Activated CD4-positive, alpha-beta memory T cell treated with anti-CD3 and anti-CD28 coated beads for 36 hours (primary cell): ENCODE measurements at places on chromosomes 11 and 22. TPM values are rescaled to one million over a fixed set of nuclear protein-coding genes. Genes with fewer than 3 reads are reported as not detected.

FXYD6 gene
- total RNA-seq, result 0.26 TPM

APOL5 gene
- not detected for total RNA-seq

MMP27 gene
- total RNA-seq, result not detected

OR2AT4 gene
- not detected for total RNA-seq

JHY gene
- total RNA-seq, result 1.7 TPM

MN1 gene
- total RNA-seq, result 0.07 TPM

DNA sequence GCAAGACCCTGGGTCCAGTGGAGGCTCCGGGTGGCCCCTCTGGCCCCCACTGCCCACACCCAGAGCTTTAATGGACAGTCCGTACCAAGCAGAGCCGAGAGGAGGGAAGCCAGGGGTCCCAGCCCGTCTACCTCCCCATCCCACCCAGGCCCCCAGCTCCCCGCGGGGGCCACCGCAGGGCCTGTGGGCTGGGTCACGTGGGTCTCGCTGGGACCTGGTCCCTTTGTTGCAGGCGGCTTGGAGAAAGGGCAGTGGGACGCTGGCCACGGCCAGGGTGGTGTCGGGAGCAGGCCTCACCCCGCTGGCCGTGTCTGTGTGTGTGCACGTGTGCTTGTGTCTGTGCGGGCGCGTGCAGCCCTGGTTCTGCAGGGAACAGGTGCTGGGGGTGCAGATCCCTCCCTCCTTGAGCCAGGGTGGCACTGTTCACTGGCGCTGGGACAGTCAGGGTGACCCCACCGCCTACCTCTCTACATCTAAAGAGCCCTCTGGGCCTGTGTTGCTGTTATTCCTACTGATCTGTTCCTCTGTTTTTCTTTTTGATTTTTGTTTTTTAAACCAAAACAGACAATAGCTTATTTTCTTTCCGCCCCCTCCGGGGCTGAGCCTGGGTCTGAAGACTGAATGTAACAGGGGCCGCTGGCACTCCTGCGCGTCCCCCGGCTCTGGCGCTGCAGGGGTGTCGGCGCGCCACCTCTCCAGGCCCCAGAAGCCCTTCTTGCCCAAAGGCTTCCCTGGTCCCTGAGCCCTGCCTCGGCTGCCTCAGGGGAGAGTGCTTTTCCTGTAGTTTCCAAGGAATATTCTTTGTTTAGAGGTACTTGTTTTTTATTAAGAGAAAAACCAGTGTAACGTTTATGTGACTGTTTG is 20.1 kb upstream of the TMEM191C start:
- no peak for DNase-seq

GRCh38 chr11:62419314-62419929 is 589 bp downstream of the SCGB1A1 start:
- DNase-seq, result no peak

- DNase-seq, result no peak
These were observed 87.9 kb downstream of the BCR start for GRCh38 chr22:23268139-23268712.

DNA sequence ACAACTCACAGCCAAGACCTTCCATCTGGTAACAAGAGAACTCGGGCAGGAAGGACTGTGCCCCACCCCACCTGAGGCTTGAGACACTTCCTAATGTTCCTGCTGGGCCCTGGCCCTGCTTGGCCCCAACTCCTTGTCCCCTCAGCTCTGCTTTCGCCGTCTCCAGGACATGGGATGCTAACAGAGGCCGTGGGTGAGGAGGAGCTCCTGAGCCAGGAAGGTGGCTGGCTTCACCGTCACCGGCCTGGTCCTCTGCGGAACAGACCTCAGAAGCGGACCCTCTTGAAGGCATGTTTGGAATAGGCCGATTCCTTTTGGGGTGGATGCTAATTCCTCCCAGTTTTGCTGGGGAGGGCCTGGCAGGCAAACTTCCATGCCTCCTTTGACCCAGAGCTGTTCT is 154.3 kb downstream of the CACNA1I start:
- DNase-seq, result no peak

DNA sequence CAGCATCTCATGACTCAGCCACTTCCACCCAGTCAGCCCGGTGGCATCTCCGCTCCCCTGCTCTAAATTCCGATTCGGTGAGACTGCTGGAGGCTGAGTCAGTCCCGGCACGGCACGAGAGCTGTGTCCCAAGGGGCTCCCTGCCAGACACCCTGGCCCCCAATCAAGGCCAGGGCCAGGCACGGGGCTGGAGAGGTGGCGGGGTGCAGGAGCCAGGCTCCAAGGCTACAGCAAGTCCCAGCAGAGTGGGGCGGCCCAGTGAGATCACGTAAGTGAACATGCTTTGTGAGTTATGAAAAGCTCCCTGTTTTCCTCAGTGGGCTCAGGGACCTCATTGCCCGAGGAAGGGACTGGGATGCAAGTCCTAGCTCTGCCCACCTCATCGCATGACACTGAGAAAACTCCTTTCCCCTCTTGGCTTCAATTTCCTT is 3.0 kb downstream of the C11orf68 start:
- no peak for DNase-seq

DNA sequence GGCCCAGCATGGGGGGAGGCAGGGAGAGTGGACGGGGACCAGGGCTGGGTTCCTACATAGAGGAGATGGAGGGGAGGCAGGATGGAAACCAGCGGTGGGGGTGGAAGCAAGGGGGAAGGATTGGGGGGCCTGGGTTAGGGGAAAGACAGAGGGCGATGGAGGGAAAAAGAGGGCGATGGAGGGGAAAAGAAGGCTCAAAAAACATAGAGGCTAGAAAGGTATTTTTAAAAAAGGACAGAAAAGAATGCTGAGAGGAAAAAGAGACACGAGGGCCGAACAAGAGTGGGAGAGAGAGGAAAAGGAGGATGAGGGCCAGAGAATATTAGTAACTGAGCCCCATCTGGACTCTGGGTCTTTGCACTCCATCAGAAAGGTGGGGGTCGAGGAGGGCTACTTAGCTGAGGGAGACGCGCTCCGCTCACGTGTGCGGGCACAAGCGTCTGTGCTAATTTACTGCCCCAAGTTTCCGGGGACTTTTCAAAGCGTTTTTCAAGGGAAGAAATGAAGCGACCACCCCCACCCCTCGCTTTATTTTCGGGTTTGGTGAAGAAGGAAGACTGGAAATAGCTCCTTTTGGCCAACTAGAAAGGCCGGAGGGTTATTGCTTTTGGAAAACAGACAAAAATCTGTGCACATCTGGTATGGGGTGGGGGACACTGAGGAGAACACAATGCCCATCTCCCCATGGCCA is 14.5 kb downstream of the PAX6 start:
- DNase-seq, result no peak

- no peak for DNase-seq
These were observed 322.3 kb upstream of the B3GAT1 start for GRCh38 chr11:134734141-134734845.

- no peak for DNase-seq
These were observed 941.2 kb downstream of the FAM181B start for GRCh38 chr11:81792416-81792815.

DNA sequence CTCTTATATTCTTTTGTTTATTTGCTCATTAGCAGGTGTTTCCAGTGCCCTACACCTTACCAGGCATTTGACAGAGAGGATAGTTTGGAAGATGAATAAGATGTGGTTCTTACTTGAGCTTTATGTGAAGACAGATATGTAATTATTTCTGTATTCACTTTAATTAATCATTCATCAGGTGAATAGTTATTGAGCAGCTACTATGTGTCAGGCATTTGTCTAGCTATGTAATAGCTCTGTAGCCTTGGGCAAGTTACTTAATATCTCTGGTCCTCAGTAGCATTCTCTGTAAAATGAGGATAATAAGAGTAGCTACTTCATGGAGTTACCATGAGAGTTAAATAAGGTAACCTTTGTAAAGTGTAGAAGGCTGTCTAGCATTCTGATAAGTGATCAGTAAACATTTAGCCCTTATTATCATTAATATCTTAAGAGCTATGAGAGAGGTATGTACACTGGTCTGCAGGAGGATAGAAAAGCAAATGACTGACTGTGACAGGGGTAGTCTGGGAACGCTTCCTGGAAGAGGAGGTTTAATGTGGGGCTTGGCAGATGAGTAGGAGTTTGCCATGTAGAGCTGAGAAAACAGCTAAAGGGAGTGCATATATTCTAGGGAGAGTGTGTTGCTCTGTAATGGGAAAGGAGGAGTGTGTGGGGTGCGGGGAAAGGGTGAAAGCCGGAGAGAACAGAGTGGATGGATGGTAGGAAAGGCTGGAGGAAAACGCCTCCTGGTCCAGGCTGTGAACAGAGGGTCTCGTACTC is 56.1 kb downstream of the MICAL2 start:
- DNase-seq, result no peak

- DNase-seq, result no peak
These were observed 122.4 kb downstream of the ETS1 start for GRCh38 chr11:128464878-128465450.

- DNase-seq, result no peak
These were observed 1.5 kb upstream of the IGF2 start for GRCh38 chr11:2140411-2141400.

DNA sequence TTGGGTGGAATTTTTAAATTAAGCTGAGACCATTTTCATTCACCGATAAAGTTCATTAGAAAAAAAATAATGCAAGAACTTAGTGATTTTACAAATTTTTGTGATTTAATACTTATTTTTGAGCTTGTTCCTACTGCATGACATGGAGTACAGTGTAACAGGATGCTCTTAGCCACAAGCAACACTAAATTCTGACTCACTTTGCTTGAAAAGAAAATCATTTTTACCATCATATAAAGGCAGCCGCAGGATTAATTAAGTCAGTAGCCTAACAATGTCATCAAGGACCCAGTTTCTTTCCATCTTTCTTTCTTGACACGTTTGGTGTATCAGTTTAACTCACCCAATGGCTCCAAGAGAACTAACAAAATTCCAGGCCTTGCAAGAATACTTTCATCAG is 540.3 kb upstream of the LUZP2 start:
- no peak for DNase-seq

DNA sequence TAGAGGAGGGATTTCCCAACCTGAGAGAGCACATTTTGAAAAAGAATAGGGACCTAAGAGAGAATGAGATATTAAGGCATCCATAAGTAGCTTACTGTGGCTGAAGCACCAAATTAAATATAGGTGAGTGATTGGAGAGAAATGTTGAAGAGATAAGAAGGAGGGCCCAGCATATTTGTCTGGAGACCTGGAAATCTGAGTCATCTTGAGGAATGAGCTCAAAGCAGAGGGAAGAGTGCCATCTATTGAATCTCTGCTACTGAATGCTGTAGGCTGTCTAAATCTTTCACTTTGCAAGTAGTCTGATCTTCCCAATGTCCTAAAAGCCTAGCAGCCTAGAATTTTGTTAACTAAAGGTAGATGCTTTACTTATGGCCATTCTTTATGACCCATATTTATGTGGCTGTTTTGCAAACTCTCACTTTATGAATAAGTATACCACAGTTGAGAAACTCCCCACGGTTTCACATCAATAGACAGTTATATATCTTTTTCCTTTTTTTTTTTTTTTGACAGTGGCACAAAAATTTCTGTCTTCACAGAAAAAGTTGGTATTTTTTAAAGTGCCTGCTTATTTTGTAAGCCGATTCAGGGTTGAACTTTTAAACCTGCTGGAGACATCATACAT is 2093.5 kb downstream of the LRRC4C start:
- no peak for DNase-seq

- DNase-seq, result no peak
These were observed 105.5 kb downstream of the FAT3 start for GRCh38 chr11:92330114-92330513.

- no peak for DNase-seq
These were observed 453.4 kb downstream of the NTM start for GRCh38 chr11:131823772-131824171.

DNA sequence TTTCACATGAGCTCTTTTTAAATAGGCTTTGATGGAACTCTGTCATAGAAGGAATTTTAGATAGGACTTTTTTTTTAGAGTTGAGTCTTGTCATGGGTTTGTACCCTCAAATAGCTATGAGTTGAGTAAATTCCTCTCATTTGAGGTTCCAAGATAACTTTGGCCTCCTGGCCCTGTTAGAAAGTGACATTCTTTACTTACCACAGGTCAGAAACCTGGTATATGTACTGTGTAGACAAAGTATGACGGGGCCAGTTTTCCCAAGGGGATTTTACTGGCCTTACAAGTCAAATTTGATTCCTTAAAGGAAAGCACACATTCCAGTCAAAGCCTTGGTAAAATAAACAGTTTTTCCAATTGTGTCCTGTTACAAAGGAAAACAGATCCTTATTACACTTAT is 729.3 kb upstream of the LUZP2 start:
- no peak for DNase-seq

DNA sequence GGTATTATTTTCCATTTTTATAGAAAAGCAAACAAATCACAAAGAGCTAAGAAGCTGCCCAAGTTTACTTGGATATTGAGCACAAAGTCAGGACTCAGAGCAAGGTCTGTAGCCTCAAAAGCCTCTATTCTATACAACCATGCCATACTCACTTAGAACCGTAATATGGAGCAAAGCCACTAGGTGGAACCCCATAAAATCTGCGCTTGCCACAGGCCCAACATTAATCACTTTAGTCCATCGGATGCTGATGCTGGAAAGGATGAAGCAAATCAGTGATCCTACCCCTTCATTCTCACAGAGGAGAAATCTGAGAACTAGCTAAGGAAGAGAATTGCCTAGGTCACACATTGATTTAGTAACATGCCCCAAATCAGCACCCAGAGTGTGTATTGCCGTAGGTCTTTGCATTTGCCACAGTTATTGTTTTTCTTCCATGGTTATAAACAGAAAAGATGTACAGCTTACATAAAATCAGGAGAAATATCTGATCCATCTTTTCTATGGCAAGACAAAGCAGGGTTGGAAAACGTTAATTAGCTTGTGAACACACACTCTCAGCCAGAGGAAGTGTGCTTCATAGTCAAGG is 56.7 kb upstream of the RAB38 start:
- DNase-seq, result peak; percentile 13

GRCh38 chr11:117959438-117960149 is 26.6 kb upstream of the IL10RA start:
- no peak for DNase-seq

DNA sequence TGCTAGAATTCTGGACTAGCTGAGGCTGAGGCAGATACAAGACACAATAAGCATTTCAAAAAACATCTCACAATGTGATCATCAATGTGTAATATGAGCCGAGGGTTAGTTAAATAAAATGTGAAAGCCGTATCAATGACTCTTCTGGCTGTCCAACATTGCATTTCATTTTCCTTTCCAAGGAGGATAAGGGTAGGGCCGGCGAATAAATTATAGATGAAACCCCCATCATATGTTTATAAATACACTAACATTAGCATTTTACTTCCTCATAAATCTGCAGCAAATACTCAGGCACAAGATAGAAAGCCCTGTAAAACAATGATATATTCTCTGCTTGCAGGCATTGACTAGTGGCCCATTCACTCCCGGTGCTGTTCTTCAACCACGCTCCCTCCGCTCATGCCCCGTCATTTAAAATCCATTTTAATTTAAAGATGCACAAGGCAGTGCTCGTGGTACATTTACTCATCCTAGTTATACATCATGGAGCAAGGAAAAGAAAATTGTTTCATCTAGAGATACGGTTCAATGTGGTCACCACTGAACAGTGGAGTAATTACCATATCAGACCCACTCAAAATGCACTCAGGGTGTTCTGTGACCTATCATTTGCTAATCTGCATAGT is 59.9 kb upstream of the RCN1 start:
- no peak for DNase-seq
